Stimulated activated CD4-positive, alpha-beta T cell treated with anti-CD3 and anti-CD28 coated beads, Interleukin-2, amount 100 ng/mL, for 48 hours (primary cell): ENCODE measurements at places on chromosomes 16 and 17.

DNA sequence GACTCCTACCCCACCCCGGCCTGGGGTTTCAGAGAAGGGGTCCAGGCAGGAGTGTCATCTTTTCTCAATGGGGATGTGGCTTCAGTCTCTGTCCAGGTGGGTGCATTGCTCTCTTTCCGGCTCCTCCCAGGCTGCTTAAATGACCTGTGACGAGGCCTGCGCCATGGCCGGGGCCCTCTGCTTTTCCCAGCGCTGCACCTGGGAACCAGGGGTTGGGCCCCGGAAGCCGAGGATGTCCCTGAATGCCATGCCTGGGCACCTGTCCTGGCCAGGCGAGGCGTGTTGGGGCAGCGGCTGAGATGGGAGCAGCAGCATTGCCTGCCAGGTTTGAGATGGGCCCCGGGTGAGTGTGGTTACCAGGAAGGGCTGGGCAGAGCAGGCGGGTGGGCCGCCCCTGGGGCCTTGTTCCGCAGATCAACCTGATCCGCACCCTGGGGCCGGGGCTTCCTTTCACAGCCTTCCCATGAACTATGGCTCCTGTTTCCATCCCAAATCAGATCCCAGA lies 147.4 kb downstream of the SEC14L1 start:
- no peak for DNase-seq

GRCh38 chr16:52460639-52461178 lies 86.2 kb downstream of the TOX3 start:
- no peak for DNase-seq

DNA sequence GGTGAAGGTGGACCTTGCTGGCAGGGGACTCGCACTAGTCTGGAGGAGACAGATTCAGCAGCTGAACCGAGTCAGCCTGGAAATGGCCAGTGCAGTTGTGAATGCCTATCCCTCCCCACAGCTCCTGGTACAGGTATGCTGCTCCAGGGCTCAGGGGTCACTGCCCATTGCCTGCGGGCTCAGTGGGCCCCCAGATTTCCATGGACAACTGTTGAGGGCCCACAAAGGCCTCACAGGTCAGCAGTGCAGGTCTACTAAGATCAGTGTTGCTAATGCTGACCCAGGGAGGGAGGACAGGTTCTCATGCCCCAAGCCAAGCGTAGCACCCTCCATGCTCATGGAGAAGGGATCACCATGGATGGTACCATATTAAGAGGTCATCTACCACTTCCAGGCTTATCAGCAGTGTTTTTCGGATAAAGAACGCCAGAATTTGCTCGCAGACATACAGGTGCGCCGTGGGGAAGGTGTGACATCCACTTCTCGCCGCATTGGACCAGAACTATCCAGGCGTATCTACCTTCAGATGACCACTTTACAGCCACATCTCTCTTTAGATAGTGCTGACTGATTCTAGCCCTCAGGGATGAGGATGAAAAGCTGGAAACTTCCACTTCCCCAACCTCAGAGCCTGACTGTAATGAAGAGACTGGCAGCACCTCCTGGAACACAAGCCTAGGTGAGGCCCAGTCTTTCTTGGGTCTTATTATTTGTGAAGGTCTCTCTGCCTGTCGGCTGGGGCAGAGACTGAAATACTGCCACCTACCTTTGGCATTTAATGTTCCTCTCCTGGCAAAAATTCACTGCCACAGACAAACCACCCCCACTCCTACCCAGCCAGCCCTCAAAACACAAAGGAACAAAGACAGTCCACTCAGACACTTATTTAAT lies 7.6 kb downstream of the EME1 start:
- DNase-seq = no peak

GRCh38 chr17:35977509-35977908 lies 3.8 kb downstream of the CCL16 start:
- DNase-seq = no peak

GRCh38 chr17:80999536-81000333 lies 8.1 kb downstream of the CHMP6 start:
- no peak for DNase-seq

DNA sequence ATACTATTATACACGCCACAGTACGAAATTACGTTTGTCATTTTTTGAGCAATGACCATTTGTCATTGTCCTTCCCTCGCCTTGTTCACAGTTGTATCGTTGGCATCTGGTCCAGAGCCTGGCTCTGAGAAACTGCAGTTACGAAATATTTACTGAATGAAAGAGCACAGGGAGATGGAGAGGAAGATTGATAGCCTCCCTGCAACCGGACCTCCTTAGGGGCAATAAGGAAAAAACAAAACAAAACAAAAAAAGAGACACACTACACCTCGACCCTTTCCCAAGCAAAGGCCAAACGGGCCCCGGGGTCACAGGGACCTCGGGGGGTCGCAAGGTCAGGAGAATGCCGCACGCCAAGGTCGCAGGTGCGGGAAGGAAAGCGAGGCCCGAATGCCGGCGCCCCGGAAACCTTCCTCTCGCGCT lies 857 bp downstream of the GOT2 start:
- DNase-seq = no peak

DNA sequence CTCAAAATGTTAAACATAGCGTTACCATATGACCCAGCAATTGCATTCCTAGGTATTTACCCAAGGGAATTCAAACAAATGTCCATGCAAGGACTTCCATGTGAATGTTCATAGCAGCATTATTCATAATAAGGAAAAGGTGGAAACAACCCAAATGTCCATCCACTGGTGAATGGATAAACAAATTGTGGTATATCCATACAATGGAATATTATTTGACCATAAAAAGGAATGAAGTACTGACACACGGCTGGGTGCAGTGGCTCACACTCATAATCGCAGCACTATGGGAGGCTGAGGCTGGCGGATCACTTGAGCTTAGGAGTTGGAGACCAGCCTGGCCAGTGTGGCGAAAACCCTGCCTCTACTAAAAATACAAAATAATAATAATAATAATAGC lies 24.1 kb upstream of the GOSR2 start:
- DNase-seq = no peak
